HS-27A (cell line): ENCODE measurements at places on chromosomes 2 and 18.

- DNase-seq = no peak
Measured at GRCh38 chr2:12196495-12196894, 450.1 kb downstream of the LPIN1 start.

DNA sequence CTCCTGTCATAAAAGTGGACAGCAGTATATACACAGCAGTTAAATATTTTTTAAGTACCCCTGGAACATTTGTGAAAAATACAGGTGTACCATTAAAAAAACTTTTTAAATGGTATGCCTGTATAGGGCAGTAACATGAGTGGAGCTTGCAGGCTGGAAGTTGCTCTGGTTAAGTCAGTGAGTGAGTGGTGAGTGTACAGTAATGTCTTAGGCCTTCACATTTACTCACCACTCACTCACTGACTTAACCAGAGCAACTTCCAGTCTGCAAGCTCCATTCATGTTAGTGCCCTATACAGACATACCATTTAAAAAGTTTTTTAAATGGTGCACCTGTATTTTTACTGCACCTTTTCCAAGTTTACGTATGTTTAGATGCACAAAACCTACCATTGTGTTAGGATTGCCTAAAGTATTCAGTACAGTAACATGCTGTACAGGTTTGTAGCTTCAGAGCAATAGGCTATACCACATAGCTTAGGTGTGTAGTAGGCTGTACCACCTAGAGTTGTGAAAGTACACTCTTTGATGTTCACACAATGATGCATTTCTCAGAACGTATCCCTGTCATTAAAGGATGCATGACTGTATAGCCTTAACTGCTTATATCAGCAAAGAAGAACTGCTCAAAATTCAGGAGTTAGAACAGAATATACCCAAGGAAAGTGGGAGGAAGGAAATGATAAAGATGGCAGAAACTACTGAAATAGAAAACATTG lies 112.6 kb downstream of the EHBP1 start:
- DNase-seq = no peak

DNA sequence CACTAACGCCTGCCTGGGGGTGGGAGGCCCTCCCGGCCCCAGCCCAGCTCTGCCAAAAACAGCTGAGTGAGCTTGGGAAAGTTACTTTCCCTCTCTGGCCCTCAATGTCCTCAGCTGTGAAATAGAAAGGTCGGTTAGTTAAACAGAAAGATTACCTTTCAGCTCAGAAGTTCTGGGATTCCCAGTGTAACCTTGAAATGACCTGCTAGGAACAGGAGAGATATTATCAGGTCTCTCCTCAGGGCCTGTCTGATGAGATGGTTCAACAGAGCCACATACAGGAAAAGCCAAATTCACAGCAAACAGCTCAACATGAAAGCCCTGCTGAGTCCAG lies 68.8 kb downstream of the LBH start:
- DNase-seq = no peak

DNA sequence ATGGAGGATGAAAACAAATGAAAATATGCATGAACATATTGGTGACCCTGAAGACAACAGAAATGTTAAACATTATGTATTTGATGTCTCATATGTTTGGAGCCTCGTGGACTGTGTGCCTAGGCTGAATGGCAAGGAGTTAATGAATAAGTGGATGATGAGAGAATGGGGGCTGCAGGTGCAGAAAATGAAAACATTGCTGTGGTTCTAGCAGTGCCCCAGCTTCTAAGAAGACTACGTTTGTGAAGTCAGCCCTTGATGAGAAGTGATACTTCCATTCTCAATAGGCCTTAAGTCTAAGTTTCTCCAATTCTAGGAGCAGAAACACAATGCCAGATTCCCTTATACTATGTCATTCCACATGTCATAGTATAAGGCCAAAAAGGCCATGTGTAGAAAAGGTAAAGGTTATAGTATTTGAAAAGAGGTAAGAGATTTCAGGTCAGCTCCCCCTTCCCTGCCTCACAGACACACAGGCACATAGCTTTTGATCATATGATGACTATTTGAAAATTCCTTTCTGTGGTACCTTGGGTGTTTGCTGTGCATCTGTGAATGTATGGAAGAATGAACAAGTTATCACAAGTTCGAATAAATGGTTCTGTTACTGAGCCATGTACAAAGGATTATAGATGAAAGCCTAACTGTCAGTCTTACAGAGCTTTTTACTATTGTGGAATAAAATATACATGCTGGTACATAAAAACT lies 280.8 kb downstream of the SETBP1 start:
- DNase-seq = no peak

- no peak for DNase-seq
Measured at GRCh38 chr18:11676867-11677266, 12.2 kb upstream of the GNAL start.
